ENCODE measurements at places on chromosomes 13 and 19.

- DNase-seq = no peak
These were observed 15.2 kb upstream of the SHFL start for GRCh38 chr19:10070730-10071446.

- no peak for DNase-seq
These were observed 7.5 kb upstream of the NFIX start for GRCh38 chr19:12987781-12988180.

DNA sequence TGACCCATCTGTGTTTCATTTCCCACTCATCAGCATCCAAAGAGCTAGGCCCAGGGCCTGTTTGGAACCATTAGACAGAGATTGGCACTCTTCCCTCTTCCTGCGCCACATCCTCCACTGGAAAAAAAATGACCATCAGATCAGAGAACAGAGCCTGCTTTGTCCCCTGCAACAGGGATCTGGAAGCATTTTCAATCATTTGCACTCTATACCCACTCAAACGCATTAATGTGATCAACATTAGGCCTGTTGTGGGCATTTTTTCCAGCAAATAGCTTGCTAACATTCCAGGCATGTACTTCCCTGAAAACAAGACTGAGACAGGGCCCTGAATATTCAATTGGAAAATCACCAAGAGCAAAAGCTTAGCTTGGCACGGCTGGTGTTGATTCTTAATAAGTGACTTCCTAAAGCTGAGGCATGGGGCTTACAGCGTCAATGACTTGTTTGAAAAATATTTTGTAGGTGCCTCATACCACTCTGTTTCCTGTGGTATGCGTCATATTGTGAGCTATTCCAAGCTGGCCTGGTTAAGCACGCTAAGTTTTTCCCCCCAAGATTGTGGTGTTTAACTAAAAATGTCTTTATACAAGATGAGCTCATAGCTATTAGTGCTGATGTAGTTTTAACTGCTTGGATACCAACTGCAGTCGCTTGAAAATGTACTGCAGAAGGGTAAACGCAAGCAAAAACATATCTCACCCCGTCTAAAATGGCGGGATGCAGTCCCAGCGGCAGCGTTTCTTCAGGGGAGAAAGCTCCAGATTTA, 404.4 kb downstream of the SPRY2 start:
- peak; percentile 100 for DNase-seq

GRCh38 chr19:7346488-7346971, 2.2 kb upstream of the ARHGEF18 start:
- DNase-seq = no peak

DNA sequence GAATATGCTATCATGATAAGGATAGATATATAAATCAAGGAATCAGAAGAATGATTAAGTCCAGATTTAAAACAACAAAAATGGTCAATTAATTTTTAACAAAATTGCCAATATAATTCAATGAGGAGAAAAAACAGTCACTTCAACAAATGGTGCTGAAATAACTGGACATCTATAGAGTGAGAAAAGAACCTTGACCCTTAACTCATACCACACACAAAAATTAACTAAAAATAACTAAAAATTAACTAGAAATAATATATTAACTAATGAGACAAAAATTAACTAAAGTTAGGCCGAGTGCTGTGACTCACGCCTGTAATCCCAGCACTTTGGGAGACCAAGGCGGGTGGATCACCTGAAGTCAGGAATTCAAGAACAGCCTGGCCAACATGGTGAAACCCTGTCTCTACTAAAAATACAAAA, 9.5 kb downstream of the LGALS7 start:
- DNase-seq = no peak

DNA sequence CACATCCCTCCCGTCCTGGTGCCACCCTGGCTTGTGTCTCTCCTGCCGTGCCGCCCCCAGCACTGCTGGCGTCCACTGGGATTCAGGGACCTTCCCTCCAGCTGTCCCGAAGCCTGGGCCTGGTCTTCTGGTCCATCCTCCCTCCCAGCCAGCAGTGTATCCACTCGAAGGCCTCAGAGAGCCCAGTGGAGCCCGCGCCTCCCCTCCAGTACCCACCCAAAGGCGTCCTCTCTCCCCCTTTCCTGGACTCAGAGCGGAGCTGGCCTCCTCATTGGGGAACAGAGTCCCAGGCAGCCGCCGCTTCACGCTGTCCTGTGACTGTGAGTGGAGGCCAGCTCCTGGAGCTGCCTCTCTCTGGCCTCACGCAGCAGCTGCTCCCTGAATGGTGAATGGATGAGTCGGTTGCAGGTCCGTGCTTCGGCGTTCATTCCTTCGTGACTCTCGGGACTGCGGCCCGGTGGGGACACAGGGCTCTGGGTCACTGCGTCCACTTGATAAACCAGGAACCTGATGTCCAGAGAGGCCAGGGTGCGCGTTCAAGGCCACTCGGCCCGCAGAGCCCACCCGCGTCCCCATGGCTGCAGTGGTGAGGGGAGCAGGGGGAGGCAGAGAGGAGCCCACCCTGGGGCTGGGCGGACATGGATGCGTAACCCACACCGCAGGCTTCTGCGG, 12.1 kb downstream of the ONECUT3 start:
- DNase-seq = no peak

DNA sequence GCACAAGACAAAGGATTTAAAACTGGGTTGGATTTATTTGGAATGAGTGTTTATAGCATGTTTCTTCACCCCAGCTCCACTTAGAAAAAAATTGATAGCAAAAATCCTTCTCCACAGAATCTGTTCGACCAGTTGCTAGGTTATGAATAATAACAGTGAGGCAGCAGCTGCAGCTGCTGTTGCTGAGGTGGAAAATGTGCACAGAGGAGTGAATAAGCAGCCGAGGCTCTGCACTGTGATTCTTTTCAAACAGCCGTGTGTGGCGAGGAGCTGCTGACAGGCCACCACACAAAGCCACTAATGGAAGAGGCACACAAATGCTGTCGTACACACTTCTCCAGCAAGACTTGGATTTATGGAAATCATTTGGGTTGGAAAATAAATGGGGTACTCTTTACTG, 6.4 kb upstream of the RASL11A start:
- DNase-seq = peak; percentile 64

DNA sequence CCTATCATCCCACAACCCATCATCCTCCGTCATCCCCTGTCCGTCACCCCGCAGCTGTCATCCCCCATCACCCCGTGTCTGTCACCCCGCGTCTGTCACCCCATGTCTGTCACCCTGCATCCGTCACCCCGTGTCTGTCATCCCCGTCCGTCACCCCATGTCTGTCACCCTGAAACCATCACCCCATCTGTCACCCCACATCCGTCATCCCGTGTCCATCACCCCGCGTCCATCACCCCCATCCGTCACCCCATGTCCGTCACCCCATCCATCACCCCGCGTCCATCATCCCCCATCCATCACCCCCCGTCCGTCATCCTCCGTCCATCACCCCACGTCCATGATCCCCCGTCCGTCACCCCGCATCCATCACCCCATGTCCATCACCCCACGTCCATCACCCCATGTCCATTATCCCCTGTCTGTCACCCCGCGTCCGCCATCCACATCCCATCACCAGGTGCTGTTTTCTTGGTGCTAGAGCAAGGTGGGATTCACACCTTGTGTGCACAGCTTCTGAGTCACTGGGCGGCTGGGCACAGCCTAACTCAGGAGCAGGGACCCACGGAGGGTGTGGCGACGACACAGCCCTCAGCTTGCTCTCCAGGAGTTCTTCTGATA, 24.2 kb downstream of the RASA3 start:
- DNase-seq = no peak

DNA sequence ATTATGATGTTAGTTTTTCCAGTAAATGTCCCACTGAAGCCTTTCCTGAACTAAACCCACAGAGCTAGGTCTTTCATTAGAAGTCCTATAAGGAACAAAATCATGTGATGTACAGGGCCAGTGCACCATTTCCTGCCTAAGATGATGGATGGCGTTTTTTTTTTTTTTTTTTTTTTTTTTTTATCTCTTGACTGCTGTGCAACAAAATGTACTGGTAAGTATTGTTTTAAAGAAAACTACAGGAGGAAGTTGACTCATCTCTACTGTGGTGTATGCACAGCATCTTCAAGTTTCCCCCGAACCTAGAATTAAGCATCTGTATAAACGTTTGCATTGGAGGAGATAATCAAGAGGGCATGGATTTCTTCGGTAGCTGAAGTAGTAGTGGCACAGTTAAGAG, 197.5 kb downstream of the NBEA start:
- DNase-seq = no peak

GRCh38 chr13:94188201-94188854, 291.2 kb downstream of the DCT start:
- DNase-seq = no peak

DNA sequence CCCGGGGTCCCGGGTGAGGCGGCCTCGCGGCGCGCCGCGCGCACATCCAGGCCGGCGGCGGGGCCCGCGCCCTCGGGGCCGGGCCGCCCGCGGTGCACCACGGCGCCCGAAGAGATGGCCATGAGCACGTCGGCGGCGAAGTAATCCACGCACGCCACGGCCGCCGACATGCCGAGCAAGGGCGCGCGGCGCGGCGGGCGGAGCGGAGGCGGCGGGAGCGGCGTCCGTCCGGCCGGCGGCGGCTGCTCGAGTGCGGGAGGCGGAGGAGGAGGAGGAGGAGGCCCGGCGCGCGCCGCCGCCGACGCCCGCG, at the start of gene KLF16:
Gene KLF16 (minus strand): TSS at position 252 of the 310 bp plus-strand sequence. CDS start 82 bp downstream, at position 170.
- no peak for DNase-seq

DNA sequence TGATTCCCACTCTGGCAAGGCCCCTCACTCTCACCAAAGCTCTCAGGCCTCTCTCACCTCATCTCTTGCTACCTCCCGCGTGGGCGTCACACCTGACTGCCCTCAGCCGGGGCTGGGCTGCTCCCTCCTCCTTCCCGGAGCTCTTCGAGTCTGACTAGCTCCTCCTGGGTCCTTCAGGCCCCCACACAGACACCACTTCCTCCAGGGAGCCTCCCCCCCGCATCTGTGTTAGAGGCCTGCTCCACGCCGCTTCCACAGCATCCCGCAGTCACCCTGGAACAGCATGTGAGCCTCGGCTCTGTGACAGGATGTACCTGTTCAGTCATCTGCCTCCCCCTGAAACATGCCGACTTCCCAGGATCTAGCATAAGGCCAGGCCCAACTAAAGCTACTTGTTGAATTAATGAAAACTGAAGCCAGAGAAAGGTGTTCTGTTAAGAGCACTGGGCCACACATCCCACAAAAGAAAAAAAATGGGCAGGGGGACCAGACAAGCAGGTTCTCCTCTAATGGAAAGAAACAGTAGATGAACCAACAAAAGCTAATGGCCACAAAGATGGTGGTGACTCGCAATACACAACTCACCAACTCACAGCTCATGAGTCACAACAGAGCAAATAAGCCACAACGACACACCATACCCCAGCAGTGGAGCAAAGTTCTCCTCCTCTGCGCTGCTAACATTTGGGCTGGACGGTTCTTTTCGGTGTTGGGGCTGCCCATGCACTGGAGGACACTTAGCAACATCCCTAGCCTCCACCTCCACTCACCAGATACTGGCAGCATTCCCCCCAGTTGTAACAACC, 3.0 kb downstream of the PPP6R1 start:
- no peak for DNase-seq

DNA sequence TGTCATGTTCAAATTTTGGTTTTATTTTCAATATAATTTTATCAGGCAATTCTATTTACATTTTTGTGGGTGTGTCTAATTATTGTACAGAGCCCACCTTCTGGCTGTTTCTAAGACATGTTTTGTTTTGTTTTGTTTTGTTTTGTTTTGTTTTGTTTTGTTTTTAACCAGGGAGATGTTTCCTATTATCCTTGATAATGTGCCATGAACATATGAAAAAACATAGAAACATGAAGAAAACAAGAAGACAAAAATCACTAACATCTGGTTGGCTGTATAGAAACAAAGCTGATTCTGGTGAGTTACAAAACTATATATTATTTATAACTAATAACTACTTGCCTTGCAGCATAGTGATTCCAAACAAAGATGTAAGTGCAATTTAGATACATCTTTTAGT, 128.1 kb upstream of the TRPC4 start:
- no peak for DNase-seq

DNA sequence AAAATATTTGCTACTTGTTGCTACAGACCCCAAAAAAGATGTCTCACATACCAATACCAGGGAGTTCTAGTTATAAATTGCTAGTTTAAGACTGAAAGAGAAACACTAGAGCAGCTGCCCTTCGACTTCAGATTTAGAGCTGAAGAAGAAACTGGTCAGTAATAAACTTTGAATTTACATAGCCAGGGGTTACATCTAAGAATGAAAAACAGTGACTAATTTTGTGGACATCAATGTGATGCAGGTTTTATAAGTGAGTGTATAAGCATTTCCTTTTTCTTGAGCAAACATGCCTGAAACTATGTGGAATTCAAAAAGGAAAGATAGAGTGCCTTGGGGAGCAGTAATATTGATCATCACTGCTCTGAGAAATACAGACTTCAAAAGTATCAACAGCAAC, 724.9 kb upstream of the MIR17HG start:
- DNase-seq = no peak

DNA sequence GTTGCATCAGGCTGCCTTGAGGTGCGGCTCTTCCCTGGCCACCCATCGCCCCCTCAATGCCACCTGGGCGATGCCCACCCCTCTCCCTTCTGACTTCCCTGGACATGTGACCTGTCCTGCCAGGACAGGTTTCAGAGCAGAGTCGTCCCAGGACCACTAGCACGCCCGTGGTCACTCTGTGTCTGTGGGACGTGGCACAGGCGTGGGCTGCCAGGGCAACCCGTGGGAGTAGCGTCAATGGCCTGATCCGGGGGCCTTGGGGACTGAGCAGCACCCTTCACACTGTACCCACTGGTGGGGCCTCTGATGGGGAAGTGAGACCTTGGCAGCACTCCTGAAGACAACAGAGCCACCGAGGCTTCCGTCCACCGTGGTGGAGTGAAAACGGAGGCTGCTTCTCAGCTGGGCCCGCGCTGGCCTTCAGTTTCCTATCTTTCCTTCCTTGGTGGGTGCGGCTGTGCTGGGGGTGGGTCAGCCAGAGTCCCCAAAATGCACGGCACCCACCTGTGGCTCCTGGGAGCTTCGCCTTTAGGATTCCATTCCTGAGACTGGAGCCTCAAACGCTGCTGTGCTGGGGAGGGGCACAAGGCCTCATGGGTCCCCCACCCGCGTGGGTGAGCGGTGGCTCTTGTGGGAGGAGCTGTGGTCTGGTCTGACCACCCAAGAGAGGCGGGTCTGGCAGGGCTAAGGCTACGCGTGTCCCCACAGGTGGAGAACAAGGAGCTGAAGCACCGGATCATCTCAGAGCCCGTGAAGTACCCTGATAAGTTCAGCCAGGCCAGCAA, 26.7 kb upstream of the TMEM255B start:
- DNase-seq = no peak

GRCh38 chr19:8494158-8494557, 8.3 kb downstream of the PRAM1 start:
- DNase-seq = no peak

GRCh38 chr19:31102674-31103073, 246.6 kb downstream of the TSHZ3 start:
- no peak for DNase-seq

- DNase-seq = no peak
These were observed 222.8 kb upstream of the OBI1 start for GRCh38 chr13:78881751-78882150.

- no peak for DNase-seq
These were observed 1436.4 kb downstream of the UQCRFS1 start for GRCh38 chr19:27776524-27776923.

DNA sequence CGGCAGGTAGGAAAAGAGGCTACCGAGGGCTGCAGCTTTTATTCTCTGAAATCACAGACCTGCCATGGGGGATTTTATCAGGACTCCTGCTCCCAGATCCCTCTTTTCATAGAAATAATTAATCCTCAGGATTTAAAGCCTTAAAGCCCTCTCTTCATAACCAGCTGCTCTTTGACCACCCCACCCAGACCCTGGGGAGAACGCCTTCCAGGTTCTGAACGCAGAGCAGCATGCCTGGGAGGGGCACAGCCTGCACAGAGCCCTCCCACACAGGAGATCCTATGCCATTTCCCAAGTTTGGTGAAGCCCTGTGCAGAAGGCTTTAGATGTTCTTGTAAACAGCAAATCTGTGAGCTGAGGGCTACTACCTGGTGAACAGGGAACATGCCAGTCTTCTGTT, 91.1 kb downstream of the STOML3 start:
- DNase-seq = no peak
